ENCODE measurements at places on chromosomes 3 and 15.

GRCh38 chr3:152669560-152669959 lies 165.4 kb upstream of the P2RY1 start:
- no peak for DNase-seq

DNA sequence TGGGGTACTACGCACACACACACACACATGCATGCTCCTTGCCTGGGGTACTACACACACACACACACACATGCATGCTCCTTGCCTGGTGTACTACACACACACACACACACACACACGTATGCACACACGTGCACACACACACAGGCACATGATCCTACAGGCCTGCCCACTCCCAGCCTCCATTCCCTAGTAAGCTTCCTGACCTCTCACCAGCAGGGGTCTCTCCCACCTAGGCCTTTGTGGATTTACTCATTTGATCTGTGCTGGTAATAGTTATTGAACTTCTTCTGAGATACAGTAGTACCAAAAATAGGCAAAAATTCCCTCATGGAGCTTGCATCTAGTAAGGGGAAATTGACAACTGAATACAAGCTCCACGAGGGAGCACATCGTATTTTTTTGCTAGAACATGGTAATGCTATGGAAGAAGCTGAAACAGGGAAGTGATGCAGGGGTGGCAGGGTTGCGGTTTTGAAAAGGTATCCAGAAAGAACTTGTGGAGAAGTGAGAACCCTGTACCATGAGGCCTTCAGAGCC lies 19.1 kb downstream of the TTC21A start:
- peak; percentile 70 for DNase-seq

- no peak for DNase-seq
Measured at GRCh38 chr3:37847689-37848088, 14.0 kb upstream of the CTDSPL start.

DNA sequence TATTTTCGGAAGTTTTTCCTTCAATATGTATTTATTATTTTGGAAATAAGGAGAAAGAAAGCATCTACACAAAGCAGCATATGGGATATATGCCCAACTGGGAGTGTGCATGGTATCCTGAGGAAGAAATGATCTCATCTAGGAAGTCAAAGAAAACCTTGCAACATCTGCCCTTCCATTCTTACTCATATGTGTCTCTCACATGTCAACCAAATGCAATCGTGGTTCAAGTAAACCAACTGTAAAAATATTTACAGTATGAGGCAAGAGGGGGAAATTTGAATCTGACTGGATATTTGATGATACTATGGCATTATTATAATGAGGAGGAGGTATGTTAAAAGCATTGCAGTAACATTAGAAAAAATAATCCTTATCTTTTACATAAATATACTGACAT lies 3.2 kb upstream of the SCG3 start:
- DNase-seq = no peak

- no peak for DNase-seq
Measured at GRCh38 chr15:52093167-52093538, 19.4 kb downstream of the BCL2L10 start.
